IPS-NIHi11 (cell line): ENCODE measurements at places on chromosomes 16 and 17.

- DNase-seq = no peak
Measured at GRCh38 chr16:80997964-80998620, 8.6 kb downstream of the CMC2 start.

DNA sequence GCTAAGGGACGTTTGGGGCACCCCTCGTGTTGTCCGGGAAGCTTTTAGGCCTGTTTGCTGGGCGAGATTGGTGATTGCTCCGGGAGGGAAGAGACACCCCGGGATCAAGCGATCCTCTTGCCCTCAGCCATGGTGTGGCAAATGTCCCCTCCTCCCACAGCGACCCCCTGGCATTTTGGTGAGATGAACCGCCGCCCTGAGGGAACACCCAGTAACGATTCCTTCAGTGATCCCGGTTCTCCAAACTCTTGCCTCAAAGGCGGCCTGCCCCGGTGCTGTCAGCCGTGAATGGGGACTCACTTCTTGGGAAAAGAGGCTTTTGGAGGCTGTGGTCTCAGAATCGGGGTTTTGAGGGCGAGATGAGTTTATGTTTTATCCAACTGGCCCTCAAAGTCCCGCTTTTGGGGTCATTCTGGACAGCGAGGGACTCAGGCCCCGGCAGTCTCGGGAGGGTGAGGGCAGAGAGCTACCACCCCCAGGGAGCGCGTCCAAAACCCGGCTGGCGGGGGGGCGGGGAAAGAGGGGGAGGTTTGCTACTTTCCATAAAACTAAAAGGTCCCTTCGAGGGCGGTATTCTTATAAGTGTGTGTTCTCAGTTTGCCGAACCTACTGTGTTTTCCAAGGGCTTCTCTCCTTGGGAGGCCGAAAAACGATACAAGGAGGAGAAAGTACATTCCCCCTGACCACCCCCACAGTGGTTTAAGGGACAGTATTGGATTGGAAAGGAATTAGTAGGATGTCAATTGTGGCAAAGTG is 232.7 kb downstream of the MRTFB start:
- no peak for DNase-seq

- no peak for DNase-seq
Measured at GRCh38 chr17:41736983-41737679, 2.7 kb upstream of the HAP1 start.

DNA sequence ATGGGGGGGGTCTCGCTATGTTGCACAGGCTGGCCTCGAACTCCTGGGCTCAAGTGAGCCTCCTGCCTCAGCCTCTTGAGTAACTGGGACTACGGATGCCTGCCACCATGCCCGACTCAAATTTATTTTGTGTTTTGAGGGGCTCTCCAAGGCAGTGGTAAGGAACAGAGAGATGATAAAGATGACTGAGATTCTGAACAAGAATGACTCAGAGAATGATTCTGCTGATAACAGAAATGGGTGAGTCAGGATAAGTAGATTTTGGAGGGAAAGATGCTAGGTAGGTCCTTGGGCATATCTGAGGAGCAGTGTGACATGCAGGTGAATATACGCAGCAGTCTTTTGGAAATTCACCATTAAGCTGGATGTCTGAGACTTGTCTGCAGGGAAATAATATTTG is 2.6 kb downstream of the TMEM220 start:
- DNase-seq = no peak

- no peak for DNase-seq
Measured at GRCh38 chr16:75461575-75461974, 2.9 kb downstream of the TMEM170A start.

GRCh38 chr17:3545151-3545550 is 12.5 kb downstream of the TRPV3 start:
- DNase-seq = no peak

GRCh38 chr17:78929908-78930775 is 5.0 kb upstream of the TIMP2 start:
- no peak for DNase-seq

GRCh38 chr16:65318138-65318537 is 196.3 kb upstream of the CDH11 start:
- DNase-seq = no peak

GRCh38 chr17:35984140-35984539 is 2.4 kb downstream of the CCL14 start:
- no peak for DNase-seq

- DNase-seq = no peak
Measured at GRCh38 chr17:19273731-19274130, 36.6 kb downstream of the EPN2 start.

DNA sequence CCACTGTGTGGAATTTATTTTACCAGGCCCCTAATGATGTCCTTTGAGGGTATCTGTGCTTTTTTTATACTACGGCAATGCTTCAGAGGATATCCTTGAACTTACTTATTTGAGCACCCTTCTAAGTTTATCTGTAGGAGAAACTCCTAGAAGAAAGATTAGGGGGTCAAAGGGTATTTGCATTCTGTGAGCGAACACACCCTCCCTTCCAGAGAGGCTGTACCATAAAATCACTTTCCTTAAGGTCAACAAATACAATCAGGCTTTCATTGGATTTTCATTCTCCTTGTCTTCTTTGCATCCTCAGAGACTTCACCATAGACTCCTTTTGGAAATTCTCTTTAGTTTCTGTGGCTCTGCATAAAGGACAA is 4.7 kb upstream of the C1QTNF1 start:
- no peak for DNase-seq

GRCh38 chr16:65754820-65755691 is 611.4 kb upstream of the CDH5 start:
- no peak for DNase-seq

DNA sequence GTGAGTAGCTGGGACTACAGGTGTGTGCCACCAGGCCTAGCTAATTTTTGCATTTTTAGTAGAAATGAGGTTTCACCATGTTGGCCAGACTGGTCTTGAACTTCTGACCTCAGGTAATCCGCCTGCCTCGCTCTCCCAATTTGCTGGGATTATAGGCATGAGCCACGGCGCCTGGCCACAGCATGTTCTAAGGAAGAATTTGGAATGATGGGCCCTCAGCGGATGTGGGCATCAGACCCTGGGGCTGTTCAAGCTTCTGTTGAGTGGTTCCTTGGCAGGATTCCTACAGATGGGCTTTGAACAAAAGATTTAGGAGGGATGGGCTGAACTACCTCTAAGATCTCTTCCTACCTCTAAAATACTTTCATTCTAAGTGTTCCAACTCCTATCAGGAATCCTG is 4.1 kb downstream of the PRPSAP2 start:
- DNase-seq = no peak

GRCh38 chr16:75112734-75113491 is 3.7 kb downstream of the LDHD start:
- no peak for DNase-seq

- peak; percentile 61 for DNase-seq
Measured at GRCh38 chr16:3152277-3152990, 17.6 kb downstream of the ZNF213 start.

- peak; percentile 64 for DNase-seq
Measured at GRCh38 chr16:11232852-11233726, 22.9 kb downstream of the SOCS1 start.

GRCh38 chr17:82302568-82302963 is 14.8 kb downstream of the CD7 start:
- DNase-seq = no peak

GRCh38 chr17:59892924-59893675 is at the start of the genes RPS6KB1 and TUBD1:
Gene RPS6KB1, plus strand, starts transcription at chr17:59893121. Its CDS starts 64 bp downstream, at chr17:59893185.
Gene TUBD1, minus strand, starts transcription at chr17:59892943. Its CDS starts 1,941 bp downstream, at chr17:59891002.
- DNase-seq = peak; percentile 97

DNA sequence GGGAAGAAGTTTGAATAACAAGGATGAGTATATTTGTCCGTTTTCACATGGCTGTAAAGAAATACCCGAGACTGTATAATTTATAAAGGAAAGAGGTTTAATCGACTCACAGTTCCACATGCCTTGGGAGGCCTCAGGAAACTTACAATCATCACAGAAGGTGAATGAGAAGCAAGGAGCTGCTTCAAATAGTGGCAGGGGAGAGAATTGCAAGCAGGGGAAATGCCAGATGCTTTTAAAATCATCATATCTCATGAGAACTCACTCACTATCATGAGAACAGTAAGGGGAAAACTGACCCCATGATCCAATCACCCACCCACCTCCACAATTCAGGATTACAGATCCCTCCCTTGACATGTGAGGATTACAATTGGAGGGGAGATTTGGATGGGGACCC is 212.8 kb upstream of the CDH8 start:
- DNase-seq = no peak

DNA sequence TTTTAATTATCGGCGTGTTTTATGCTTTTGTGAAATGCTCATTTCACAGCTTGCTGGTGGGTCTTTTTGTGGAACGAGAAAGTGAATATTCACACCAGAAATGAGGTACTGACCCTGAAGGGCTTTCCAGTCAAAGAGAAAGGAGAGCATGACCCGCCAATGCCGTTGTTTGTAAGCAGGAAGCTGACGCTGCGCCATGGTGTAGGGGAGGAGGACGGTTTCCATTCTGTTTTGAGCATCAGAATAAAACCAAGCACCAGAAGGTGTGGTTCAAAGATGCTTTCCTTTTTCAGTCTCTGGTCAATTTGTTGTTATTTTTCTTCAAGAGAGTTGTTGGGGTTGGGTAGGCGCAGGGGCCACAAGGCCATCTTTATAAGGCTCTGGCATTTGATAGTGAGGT is 669.3 kb downstream of the WWOX start:
- no peak for DNase-seq

GRCh38 chr16:86768999-86769398 is 190.7 kb downstream of the FOXL1 start:
- no peak for DNase-seq

GRCh38 chr16:30567991-30568638 is 3.4 kb downstream of the ZNF688 start:
- DNase-seq = no peak

GRCh38 chr16:3099732-3100499 is 822 bp upstream of the ZSCAN10 start:
- DNase-seq = peak; percentile 89

DNA sequence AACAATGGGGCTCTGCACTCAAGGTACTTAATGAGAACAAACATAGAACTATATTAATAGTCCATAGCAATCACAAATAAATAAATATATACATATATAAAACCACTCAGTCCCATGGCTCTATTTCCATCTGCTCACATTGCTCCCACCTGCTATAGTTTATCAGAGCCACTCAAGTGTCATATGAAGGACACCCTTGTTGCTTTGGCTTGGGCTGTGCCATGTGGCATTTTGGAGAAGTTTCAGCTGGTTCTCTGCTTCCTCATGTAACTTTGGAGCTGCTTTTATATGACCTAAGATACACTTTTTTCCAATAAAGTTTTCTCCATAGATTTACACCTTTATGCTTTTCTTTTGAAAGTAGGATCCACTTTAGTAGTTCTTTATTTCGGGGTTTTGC is 126.4 kb downstream of the KCNJ2 start:
- no peak for DNase-seq

- no peak for DNase-seq
Measured at GRCh38 chr16:48408688-48409087, 23.5 kb upstream of the SIAH1 start.

DNA sequence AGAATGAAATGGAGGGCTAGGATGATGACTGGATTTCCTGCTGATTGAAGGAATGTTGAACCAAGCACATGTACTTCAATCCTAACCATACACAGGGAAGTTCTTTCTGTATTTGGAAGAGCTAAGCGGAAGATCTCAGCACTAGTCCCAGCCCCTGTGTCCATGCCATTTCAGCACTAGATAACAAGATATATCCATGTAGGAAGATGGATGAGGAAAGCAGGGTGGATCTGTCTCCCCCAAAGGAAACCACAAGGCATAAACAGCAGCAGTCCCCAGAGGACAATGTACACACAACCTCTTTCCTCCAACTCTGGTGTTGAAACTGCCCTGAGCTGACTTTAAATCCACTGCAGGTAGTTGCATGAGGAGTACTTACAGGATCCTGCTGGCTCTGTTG is 75.1 kb downstream of the GRIN2A start:
- no peak for DNase-seq

GRCh38 chr17:49822829-49823228 is 25.0 kb downstream of the TAC4 start:
- DNase-seq = no peak

GRCh38 chr16:55513616-55514015 is 4.7 kb downstream of the LPCAT2 start:
- DNase-seq = no peak

GRCh38 chr17:73824321-73824720 is 180.1 kb upstream of the SDK2 start:
- no peak for DNase-seq

- no peak for DNase-seq
Measured at GRCh38 chr17:66817750-66818149, 17.2 kb upstream of the CACNG5 start.

DNA sequence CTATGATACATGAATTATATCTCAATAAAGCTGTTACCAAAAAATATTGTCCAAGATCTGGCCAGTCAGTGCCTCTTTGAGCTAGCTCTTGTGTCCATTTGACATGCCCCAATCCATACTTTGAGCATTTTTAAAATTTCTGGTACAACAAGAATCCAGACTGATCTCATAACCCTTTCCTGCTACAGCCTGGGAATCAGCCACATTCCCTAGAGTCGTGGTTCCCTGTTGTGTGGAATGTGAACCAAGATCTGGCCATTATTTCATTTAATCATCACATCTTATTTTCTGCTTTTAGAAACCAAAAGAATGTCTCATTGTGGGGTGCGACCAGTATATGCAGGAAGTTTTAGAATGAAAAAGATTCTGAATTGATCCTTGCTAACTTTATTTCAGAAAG is 34.3 kb upstream of the RPRML start:
- DNase-seq = no peak

DNA sequence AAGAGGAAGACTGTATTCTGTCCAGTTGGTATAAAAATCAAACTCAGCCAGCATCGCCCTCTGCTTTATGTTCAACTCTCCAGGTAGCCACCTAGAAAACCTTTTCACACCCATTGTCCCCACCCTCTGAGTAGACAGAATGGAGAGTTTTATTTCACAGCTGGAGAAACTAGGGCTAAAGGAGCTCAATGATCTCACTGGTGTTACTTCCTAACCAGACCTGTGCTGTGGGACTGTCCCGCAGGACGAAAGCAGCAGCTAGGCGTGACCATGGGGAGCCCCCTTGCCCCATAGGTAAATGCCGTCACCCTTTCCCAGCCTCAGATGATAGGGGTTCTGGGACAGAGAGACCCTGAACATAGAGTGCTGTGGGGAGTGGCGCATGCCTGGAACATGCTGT is 67.7 kb downstream of the CYLD start:
- DNase-seq = no peak

DNA sequence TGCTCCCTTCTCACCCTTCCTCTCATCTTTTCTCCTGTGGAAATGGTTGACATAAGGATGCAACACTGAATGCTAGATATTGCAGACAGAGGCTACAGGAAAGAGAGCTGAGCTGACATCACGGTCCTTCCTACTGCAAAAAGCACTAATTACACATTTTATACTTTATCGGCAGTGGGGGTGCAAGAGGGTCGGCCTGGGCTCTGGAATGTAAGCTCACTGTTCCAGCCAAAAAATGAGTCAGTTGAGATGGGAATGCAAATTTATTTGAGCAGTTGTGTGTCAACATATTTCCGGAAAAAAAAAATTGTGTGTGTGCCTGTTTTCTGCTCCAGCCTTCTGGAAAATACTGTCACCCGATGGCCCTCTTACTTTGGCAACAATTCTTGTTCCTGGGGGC is 14.1 kb upstream of the MRTFB start:
- no peak for DNase-seq

GRCh38 chr17:53061446-53061845 is 761.3 kb upstream of the KIF2B start:
- DNase-seq = peak; percentile 48

GRCh38 chr17:32551186-32551955 is 64.6 kb downstream of the CDK5R1 start:
- no peak for DNase-seq

GRCh38 chr17:2015314-2015713 is 9.8 kb downstream of the RTN4RL1 start:
- no peak for DNase-seq
